Activated CD4-positive, alpha-beta memory T cell treated with anti-CD3 and anti-CD28 coated beads, Interleukin-2, amount 10 ng/mL, durations not matched to agents 7 days and 5 days (primary cell): ENCODE measurements at places on chromosomes 6 and 20. TPM values are rescaled to one million over a fixed set of nuclear protein-coding genes. Genes with fewer than 3 reads are reported as not detected.

NKAIN2 gene
- total RNA-seq, result not detected

GRCh38 chr6:16511723-16512489 is 249.4 kb downstream of the ATXN1 start:
- peak; percentile 47 for DNase-seq

DNA sequence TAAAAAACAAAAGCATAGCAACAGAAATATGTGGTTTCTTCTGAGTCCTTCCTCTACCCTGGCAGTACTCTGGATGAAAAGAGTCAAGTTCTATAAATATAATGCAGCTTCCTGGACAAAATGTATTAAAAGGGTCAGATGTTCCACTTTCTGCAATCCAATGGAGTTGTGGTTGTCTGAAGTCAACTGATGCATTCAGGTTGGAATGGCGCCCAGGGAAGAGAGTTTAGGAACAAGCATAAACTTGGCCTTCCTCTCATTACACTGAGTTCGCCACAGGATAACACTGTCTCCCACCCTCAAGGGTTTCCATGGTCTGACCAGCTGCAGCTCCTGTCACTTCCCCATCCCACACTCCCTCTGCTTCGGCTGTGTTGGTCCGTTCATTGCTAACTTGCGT is 66.4 kb downstream of the PLEKHG1 start:
- no peak for DNase-seq

DNA sequence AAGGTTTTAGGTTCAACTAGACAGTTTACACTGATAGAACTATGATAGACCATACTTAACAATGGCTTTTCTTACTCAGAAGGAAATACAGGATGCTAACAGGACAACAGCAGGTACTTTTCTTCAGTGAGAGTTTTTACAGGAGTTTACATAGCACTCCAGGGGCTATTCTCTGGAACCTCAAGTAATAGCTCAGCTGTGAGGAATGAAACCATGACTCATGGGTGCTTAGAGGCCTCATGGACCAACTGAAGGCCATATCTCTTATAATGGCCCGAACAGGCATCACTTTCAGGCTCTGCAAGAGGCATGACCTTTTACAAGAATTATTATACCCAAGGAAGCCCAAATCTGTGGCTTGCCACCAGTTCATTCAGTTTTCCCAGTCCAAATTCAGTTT is 31.8 kb downstream of the TREML1 start:
- DNase-seq, result no peak

DNA sequence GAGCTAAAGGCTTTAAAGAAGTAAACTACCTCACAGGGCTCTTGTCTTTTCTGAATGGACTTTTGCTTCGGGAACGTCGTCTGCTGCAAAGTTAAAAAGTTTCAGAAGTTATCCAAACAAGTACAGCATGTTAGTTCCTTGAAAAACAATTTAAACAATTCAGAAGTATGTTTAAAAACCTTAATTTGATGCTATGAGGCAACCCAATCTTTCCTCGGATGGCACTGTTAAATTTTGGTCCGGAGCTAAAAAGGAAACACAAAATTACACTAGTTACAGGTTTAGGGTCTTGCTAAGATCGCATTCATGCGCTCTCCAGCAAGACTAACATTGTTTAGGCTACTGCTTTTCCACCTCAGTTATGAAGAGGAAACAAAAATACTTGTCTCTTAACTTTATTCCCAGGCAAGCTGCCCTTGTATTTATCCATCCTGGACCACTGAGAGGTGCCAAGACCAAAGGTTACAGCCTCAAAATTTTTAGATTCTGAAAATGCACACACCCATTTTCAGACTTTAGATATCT is 12.7 kb downstream of the RBM39 start:
- DNase-seq, result no peak

GRCh38 chr20:34141293-34141692 is 29.2 kb upstream of the EIF2S2 start:
- DNase-seq, result no peak

DNA sequence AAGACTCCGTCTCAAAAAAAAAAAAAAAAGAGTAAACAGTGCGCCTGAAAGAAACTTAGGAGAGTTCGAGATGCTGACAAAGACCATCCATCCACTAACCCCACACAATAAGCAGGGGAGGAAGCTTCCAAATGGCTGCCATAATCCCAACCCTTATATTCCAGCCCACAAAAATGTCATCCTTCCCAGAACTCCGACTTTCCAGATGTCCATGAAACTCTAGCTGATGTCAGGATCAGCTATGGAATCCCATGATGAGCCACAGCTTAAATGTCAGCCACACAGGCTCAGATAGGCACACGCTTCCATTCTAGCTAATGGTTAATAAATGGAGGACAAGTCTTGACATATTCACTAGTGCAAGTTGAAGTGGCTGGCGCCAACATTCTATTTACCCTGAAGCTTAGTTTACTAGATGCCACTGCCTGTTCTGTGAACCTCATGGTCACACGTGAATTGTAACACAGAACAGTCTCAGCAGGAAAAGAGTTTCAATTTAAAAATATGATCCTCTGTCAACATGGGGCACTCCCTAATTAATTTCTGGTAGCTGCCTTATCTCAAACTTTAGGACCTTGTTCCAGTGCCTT is 75.5 kb downstream of the FOXF2 start:
- no peak for DNase-seq

DNA sequence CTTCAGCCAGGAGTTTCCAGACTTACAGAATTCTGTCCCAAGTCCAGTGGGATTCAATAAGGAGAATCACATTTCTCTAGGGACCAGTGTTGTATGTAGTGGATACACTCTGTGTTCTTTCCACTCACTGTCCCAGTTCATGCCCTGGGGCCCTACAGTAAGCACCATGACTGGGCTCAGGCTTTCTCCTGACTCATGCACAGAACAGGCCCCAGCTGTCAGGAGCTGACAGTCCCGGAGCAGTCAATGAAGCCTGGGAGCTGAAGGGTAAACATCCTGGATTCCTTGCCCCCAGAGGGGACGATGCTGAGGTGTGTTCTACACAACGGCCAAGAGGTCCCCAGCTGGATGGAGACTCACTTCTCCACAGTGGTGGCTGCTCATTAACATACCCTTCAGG is 40.2 kb upstream of the LRFN2 start:
- no peak for DNase-seq

DNA sequence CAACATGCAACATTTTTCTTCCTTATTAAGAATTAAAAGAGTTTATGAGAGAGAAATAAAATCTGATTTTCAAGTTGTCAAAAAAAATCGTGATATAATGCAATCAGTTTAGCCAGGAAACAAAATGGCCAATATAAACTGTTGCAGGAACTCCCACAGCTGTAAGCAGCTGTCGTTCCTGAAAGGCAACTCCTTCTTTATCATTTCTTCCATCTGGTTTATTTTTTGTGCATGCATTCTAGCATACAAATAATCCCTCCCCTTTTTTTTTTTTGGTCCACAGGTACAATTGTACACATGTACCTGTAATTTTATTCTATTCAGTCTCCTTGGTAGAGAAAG is 19.7 kb downstream of the TRAF3IP2 start:
- DNase-seq, result no peak

GRCh38 chr6:130269969-130270635 is 47.4 kb upstream of the SAMD3 start:
- no peak for DNase-seq

DNA sequence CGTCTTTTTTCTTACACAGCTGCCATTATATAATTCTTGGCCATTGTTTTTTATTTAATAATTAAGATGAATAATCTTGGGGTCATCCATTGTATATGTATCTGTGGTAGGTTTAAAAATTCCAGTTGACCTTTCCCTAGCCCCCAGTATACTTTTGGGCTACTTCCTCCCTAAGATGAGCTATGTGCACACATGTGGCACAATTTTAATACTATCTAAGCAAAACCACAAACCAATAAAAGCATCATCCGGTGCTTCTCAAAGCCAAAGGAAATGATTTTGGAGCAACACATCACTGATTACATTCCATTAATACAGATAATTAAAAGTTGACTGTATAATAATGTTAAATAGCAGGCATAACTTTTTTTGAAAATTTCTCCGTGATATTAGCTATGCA is 161.2 kb downstream of the ATXN1 start:
- no peak for DNase-seq

DNA sequence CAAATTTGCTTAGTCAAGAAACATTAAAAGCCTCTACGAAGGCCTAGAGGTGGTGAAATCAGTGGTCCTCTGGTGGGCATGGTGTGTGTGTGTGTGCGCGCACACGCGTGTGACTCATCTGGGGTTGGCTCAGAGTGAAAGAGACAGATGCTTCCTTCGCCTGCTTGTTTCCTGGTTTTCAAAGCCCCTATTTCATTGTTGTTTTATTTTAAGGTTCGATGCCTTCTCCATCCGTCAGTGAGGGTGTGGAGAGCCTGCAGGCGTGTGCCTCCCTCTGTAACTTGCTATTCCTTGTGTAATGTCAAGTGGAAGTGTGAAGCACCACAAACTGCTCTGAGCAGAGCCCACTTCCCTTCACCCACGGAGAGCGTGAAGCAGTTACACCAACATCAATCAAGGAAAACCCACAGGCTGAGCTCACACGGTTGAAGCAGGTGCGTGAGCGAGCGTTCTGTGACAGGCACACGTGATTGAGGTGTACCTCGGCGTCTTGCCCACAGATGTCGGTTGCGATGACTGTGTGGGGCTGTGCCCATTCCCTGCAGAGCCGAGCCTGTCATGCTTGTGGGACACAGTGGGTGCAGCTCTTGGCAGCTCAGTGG is 233.9 kb downstream of the PRL start:
- DNase-seq, result peak; percentile 21

- no peak for DNase-seq
Observed at GRCh38 chr6:148720406-148720805, 26.4 kb upstream of the UST start.

DNA sequence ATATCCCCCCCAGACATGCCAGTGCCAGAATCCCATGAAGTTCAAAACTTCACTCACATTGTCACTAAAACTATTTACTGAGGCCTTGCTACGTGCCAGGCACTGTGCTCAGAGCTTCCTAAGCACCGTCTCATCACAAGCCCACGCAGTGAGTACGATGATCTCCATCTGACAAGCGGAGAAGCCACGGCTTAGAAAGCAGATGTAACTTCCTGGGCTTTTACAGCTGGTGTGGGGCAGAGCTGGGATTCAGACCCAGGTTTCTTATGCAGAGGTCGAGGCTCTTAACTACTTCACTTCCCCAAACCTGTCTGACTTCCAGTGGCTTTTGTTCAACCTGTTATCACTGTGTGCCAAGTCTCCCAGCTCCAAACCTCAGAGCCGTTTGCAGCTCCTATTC is 8.3 kb downstream of the MDGA1 start:
- no peak for DNase-seq
